NCI-H187 treated with DMSO at 0.1 percent for 48 hours (cell line): ENCODE measurements at places on chromosomes 1 and 21.

DNA sequence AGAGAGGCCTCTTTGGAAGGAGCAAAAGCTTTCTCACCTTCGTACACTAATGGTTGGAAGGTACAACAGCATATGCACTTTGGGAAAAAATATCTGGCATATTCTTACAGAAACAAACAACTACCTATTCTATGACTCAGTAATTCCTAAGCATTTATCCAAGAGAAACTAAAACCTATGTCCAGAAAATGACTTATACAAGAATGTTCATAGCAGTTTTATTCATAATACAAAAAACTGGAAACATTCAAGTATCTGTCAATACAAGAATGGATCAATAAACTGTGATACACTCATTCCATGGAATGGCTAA is 8.2 kb downstream of the NBPF1 start:
- no peak for DNase-seq

GRCh38 chr1:28213315-28213714 is 19.5 kb downstream of the DNAJC8 start:
- DNase-seq, result no peak

DNA sequence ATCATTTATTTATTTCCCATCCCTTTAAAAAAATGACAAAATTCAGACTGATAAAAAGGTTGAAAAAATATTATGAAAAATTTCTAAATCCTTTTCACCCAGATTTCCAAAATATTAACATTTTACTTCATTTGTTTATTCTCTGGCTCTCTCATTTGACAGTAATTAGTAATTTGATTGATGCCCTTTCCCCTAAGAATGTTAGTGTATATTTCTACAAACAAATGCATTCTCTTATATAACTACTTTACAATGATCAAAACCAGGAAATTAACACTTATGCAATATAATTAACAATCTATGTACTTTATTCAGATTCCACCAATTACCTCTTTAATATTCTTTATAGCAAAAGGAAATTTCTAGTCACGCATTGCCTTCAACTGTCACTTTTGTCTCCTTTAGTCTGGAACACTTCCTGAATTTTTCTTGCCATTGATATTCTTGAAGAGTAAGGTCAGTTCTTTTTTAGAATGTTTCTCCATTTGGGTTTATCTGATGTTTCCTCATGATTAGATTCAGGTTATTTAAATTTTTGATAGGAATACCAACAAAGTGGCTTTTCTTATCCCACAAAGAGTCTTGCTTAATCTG is 3.9 kb downstream of the CD53 start:
- DNase-seq, result no peak

- DNase-seq, result no peak
Observed at GRCh38 chr1:59520827-59521418, 224.0 kb downstream of the FGGY start.

DNA sequence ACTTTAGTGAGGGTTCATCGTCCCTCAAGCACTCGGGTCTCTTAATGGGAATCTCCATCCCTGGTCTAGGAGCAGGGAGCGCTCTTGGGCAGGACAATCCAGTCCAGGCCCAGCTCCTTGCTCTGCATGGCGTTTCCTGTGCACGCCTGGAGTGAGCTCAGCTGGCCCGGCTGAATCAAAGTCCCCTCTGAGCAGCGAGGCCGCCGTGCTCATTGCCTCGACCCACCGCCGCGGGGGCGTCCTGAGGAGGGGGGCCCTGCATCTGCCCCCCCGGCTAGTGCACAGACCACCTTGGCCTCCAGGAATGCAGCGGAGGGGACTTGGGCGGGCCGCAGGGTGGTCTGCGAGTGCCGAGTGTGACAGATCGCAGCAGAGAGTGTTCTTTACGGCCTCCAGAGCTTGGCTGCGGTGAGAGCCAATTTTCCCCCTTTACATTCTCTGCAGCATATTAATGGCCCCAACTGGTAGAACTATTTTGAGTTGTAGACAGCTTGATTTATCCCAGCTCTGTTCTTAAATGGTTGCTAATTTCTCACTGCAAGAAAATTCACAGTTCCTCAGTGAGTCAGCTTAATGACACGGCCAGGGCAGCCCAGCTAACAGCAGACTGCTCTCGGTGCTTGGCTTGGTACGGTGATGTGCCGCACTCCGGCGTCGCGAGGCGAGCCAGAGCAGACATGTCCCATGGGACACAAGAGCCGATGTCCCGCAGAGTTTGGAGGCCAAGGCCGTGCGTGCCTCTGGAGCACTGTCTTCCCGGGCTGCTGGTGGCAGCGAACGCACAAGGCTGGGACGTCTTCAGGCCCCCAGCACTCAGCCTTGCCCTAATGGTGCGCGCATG is 39.8 kb downstream of the SNAP47 start:
- DNase-seq, result no peak

- no peak for DNase-seq
Observed at GRCh38 chr21:41188486-41189149, 20.7 kb downstream of the BACE2 start.

GRCh38 chr1:11495579-11495978 is 16.6 kb downstream of the DISP3 start:
- DNase-seq, result no peak

GRCh38 chr1:43488165-43488564 is 34.4 kb upstream of the HYI start:
- no peak for DNase-seq

- DNase-seq, result no peak
Observed at GRCh38 chr1:206540044-206540780, 32.9 kb downstream of the RASSF5 start.

DNA sequence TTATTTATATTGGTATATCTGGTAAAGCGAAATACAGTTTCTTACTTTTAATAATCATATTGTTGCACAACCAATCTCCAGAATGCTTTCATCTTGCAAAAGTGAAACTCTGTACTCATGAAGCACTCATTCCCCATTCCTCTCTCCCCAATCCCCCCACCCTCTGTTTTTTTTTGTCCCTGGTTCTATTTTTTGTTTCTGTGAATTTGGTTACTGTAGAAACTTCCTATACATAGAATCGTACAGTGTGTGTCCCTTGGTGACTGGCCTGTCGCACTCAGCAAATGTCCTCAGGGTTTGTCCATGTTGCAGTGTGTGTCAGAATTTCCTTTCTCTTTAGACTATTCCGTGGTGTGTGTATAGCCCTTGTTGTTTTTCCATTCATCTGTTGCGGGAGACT is 7.9 kb upstream of the NLRP3 start:
- no peak for DNase-seq

DNA sequence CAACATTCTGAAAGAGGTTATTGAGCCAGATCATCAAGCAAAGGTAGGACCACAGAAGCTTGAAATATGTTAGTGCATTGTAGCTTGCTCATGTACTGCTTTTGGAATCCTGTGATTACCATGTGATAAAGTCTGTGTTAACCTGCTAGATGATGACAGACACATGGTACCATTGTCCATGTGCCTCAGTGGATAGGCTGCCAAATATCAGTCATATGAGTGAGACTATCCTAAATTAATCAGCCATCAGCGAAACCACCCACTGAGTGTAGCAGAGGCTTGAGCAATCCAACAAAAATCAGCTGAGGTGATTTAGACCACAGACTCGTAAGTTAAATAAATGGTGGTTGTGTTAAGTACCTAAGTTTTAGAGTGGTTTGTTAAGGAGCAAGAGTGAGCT is 32.7 kb upstream of the CRB1 start:
- no peak for DNase-seq

- DNase-seq, result no peak
Observed at GRCh38 chr21:36381841-36382589, 3.2 kb upstream of the CHAF1B start.

GRCh38 chr1:208079161-208079560 is 165.0 kb downstream of the PLXNA2 start:
- DNase-seq, result no peak

DNA sequence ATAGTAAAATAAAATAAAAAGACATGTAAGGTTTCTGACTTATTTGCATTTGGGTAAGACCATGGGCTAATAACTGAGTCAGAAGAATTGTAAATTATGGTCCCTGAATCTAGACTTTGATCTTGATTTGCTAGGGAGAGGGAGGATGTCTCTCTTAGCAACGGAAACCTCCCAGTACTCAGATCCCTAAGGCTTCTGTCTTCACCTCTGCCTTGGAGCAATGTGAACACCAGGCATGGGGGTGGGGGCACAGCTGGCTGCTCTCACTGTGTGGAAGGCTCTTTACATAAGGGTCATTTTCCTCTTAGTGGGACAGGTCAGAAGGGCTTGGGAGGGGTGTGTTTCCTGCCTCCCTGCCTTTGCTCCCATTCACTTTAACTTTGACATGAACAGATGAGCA is 17.0 kb upstream of the TMEM54 start:
- DNase-seq, result no peak

DNA sequence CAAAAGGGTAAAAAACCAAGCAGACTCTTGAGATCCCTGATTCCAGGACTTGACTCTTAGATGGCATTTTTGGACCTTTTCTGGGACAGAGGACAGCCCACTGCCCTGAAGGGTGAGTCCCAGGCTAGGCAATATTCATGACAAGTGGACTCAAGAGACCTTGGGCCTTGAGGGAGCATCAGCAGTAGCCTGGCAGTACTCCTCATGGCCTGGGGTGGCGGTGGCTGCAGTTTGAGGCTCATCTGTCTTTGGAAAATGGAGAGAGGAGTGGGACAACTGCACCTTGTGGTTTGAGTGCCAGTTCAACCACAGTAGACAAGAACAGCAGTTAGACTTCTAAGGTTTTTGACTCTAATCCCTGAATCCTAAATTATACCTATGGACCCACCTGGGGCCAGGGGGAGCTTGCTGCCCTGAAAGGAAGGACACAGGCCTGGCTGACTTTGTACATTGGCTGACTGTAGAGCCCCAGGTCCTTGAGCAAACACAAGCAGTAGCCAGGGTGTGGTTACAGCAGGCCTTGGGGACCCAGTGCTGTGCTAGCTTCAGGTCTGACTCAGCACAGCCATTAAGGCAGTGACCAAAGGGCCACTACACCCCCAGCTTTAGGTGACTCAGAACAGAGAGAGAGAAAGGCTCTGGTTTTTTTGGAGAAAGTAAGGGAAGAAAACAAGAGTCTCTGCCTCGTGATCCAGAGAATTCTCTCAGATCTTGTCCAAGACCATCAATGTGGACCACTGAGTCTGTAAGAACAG is 1023.2 kb downstream of the KCNT2 start:
- DNase-seq, result no peak

DNA sequence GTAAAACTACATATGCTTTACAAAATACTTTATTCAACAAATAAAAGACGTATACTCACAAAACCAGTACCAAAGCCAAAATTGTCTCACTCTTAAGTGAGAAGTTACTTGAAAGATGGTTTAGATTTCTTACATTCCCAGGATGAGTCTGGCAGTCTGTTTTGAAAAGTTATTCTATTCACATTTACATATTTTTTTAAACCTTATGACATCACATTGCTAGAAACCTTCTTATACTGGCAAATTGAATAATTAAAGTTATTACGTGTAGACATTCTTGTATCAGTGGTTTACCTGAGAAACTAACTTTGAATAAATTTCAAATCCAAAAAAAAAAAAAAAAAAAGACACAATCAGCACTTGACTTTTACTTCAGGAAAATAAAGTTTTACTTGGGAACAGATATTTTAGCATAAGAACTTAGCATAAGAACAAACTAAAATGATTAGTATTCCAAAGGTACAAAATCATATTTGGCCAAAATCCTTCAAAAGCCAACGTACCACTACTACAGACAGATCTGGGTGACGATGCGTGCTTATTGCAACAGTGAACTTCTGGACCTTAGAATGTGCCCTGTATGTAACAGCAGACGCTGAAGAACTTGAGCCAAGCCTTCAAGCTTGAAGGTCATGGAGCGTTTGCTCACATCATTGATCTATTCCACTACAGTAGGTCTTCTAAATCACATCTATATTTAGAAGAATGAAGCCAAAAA is 2.5 kb downstream of the CDC42BPA start:
- no peak for DNase-seq
